Panc1 (cell line): ENCODE measurements at places on chromosomes 4 and X.

GRCh38 chr4:1031956-1032795 lies 20.8 kb downstream of the FGFRL1 start:
- DNase-seq: no peak

- no peak for DNase-seq
Measured at GRCh38 chr4:73606465-73606974, 13.7 kb downstream of the RASSF6 start.

- DNase-seq: no peak
Measured at GRCh38 chr4:74948236-74948635, 15.3 kb downstream of the PARM1 start.

- peak; percentile 38 for DNase-seq
Measured at GRCh38 chrX:145405012-145405411, 157.7 kb downstream of the SPANXN1 start.

DNA sequence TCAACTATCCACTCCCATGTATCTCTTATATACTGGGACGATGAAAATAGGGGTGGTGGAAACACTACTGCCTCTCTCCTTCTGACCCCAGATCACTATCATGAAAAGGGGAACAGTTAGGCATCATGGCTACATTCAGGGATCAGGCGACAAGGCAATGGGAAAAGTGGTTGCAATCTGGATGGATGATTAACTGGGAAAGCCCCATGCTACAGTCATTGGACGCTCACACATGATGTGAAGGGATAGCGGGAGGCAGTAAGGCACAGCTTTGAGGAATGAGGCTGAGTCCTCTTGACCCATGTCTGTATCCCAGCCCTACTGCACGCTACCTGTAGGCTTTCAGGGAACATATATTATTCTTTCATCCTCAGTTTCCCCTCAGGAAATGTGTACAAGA lies 10.2 kb downstream of the GASK1B start:
- DNase-seq: no peak

- DNase-seq: no peak
Measured at GRCh38 chr4:87540146-87541058, 11.2 kb upstream of the SPARCL1 start.

GRCh38 chrX:114611018-114611619 lies 27.2 kb downstream of the HTR2C start:
- peak; percentile 28 for DNase-seq

DNA sequence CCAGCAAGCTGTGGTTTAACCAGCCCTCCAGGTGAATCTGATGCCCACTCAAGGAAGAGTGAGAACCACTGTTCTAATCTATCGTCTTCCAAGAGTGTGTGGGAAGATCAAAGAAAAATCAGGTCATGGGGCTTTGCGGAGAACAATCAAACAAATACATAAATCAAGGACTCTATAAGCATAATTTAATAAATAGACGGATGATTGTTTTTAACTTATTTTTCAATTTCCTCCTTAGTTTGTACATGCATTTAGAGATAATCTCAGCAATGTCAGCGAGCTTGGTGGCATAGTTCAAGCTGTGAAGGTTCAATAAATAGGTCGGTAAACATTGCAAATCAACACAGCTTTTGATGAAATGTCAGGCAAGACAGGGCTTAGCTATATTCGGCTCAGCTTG lies 84.9 kb downstream of the DMD start:
- DNase-seq: no peak

GRCh38 chr4:73713650-73714049 lies 26.7 kb upstream of the CXCL8 start:
- DNase-seq: no peak

GRCh38 chr4:168021666-168022065 lies 70.7 kb upstream of the ANXA10 start:
- DNase-seq: no peak

GRCh38 chr4:112318239-112319142 lies 21.3 kb downstream of the ALPK1 start:
- no peak for DNase-seq

- no peak for DNase-seq
Measured at GRCh38 chr4:39834269-39834668, 136.3 kb downstream of the UBE2K start.

GRCh38 chr4:39544580-39545315 lies 17.5 kb upstream of the UGDH start:
- DNase-seq: no peak

- DNase-seq: no peak
Measured at GRCh38 chr4:105990933-105991332, 95.7 kb downstream of the NPNT start.

DNA sequence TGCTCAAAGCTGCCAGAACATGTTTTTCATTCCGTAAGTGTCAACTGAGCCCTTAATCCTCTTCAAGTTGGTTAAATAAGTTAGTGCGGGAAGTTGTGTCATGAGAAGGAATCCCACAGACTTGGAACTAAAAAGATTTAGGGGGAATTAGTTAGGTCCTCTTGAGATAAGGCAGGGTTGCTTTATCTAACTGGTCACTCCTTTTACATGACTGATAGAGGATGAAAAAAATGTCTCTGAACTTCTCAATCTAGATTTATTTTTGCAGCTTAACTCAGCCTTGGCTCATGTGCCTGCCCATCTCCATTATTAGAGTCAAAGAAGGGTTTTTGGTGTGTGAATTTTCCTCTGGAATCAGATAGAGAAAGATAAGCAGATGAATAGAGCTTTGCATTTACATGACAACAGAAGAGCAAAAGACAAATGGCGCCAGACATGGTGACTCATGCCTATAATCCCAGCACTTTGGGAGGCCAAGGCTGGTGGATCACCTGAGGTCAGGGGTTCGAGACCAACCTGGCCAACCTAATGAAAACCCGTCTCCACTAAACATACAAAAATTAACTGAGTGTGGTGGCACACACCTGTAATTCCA lies 882.9 kb downstream of the RPA4 start:
- no peak for DNase-seq

GRCh38 chr4:10095296-10095991 lies 21.2 kb downstream of the WDR1 start:
- DNase-seq: no peak

GRCh38 chrX:936979-937769 lies 275.3 kb downstream of the CRLF2 start:
- no peak for DNase-seq

DNA sequence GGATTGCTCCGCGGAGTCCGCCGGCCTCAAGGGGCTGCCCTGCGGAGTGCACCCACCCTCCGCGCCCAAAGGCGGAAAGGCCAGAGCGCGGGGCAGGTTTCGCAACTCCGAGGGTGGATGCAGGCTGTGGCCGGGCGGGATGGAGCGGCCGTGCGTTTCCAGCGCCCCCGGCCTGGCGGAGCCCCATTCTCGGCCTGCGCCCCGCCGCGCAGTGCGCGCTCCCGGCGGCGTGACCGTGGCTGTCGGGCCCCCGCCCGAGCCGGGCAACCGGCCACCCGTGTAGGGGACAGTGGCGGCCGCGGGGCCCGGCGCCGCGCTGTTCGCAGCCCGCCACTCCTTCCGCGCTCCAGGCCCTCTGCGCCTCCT lies 331 bp downstream of the SETD7 start:
- DNase-seq: no peak

GRCh38 chrX:153608806-153609205 lies 9.9 kb upstream of the CCNQ start:
- no peak for DNase-seq

- DNase-seq: no peak
Measured at GRCh38 chrX:15430584-15430983, 46.4 kb upstream of the VEGFD start.

GRCh38 chr4:76385974-76386373 lies 35.0 kb downstream of the CCDC158 start:
- DNase-seq: no peak

- peak; percentile 15 for DNase-seq
Measured at GRCh38 chr4:172892300-172892699, 276.3 kb upstream of the GALNT7 start.

- no peak for DNase-seq
Measured at GRCh38 chr4:176149680-176150355, 45.6 kb downstream of the SPATA4 start.

DNA sequence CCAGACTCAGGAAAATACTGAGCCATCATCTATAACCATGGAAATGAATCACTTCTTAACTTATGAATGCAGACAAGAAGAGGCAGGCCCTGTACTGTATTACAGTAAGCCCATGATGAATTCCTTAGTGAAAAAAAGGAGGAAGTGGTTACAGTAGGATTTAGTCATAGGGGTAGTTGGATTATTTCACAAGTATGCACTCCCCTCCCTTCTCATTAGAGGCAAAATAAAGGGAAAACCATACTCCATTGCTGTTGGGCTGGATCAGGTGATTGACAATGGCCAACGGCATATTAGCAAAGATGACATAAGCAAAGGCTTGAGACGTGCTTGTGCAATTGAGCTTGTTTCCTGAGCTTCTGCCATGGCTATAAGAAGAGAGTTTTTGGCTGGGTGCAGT lies 181.1 kb upstream of the PRPS2 start:
- no peak for DNase-seq
